KBM-7 (cell line): ENCODE measurements at places on chromosomes 1 and 21.

- peak; percentile 3 for DNase-seq
Measured at GRCh38 chr1:205858141-205858961, 8.4 kb upstream of the PM20D1 start.

GRCh38 chr1:65177457-65177856 is 29.5 kb downstream of the AK4 start:
- no peak for DNase-seq

DNA sequence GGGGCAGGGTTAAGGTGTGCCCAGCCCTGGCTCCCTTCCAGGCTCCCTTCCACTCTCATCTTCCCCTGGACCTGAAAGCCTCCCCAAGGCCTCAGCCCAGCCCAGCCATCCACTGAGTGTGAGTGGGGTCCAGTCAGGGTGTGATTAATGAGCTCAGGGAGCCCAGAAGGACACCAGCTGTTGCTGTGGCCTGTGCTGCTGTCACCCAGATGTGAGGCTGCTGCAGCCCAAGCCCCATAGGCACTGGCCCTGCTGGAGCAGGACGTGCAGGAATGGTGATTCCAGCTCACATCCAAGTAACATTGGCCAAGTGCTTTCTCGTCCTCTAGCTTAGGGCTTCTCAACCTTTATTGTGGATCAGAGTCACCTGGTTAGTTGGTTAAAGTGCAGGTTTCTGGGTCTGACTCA is 77.6 kb downstream of the EPHB2 start:
- no peak for DNase-seq

DNA sequence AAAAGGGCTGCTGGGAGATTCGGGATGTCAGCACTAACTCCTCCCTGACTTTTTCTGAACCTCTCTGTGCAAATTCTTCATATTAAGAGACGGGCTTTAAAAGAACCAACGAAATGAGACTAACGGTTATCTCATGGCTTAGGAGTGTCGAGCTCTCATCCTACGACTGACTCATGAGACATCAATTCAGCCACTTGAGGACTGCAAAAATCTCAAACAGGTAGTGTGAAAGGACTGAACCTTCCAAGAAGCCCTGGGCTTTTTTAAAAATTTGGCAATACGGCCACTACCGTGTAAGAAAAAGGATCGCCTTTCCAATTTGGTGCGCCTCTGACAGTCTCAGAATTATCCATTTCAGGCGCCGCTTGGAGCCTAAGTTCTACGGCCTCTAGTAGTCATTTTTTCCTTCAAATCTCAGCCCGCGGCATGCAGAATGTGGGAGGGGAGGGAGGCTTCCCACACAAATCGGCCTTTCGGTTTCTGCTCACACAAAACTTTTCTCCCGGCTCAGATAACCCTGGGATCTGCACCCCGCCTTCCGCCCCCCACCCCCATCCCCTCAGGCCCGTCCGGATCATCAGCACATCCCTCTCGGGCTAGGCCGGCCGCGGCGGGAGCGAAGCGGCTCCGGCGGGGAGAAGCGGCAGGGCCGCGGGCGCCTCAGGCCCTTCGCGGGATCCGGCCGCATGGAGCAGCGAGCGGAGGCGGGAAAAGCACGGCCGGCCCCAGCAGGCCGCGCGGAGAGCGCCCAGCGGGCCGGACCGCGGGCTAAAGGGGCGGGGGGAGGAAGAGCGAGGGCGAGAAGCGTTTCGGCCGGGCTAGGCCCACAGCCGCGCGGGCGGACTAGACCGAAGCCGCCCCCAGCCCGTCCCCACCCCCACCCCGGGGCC is 618 bp downstream of the HNRNPR start:
- peak; percentile 45 for DNase-seq

DNA sequence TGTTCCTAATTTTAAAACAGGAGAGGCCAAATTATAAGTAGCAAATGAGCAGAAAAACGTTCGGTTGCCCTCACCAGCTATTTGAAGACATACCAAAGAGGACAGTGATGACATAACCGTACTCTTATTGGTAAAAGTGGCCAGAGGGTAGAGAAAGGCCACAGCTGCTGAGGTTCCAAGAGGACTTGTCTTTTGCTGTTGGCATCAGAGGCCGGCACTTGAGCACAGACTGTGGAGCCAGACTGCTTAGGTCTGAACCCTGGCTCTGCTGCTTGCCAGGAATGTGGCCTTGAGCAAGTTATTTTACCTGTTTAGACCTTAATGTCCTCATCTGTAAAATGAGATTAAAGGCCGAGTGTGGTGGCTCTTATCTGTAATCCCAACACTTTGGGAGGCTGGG is 14.9 kb downstream of the ETV3L start:
- DNase-seq, result no peak

DNA sequence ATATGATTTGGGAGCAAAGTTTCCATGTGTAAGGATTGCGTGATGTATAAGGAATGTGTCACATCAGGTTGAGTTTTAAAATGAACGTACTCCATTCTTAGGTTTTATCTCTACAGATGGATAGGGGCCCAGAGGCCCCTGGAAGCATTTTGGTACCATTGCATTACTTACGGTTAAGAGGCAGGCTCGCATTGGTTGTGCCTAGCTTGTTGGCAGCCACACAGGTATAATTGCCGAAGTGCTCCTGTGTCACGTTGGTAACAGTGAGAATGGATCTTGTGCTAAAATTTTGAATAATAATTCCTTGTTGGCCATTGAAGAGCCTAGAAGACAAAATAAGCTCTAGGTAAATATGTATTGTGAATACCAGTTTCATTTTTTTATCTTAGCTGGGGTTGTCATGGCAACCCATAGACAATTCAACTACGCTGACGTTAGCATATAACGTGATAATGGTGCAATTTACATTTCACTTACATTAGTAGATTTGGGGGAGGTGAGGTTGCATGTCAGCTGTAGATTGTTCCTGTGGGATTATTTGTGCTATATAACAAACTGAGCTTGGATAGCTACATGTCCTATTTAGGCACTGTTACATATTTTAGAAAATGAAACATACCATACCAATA is 511.9 kb upstream of the ZRANB2 start:
- DNase-seq, result no peak

GRCh38 chr1:244730153-244730933 is 77.4 kb downstream of the DESI2 start:
- no peak for DNase-seq

DNA sequence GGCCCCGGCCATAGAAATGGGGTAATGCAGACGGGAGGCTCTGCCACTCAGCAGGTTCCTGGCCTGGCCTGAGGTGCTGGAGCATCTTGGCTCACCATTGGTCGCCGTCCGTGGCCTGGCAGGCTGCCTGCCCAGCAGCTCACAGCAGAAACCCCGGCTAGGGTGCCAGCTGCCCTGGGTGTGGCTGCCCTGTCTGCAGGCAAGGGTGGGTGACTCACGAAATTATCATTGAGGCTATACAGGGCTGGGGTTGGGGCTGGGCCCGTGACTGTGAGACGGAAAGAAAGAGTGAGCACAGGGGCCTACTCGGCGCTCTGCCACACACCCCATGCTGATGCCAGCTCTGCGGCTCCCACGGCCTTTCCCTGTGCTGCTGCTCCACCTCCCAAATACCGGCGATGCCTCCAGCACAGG is 8.0 kb upstream of the PKP1 start:
- no peak for DNase-seq

DNA sequence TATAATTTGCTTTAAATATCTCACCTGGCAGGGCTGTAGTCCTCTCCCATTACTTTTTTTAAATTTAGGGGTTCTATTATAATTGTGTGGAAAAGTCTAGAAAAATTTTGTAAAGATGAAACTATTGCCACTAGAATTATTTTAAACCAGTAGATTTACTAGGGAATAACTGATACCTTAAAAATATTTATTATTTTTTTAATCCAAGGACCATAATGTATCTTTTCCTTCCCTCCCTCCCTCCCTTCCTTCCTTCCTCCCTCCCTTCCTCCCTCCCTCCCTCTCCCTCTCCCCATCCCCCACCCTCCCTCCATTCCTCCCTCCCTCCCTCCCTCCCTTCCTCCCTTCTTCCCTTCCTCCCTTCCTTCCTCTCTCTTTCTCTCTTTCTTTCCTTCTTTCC is 90.5 kb downstream of the DNM3 start:
- no peak for DNase-seq

GRCh38 chr1:113124366-113124765 is 51.4 kb downstream of the LRIG2 start:
- DNase-seq, result no peak

GRCh38 chr1:185166106-185166505 is 9.1 kb downstream of the SWT1 start:
- DNase-seq, result peak; percentile 15

DNA sequence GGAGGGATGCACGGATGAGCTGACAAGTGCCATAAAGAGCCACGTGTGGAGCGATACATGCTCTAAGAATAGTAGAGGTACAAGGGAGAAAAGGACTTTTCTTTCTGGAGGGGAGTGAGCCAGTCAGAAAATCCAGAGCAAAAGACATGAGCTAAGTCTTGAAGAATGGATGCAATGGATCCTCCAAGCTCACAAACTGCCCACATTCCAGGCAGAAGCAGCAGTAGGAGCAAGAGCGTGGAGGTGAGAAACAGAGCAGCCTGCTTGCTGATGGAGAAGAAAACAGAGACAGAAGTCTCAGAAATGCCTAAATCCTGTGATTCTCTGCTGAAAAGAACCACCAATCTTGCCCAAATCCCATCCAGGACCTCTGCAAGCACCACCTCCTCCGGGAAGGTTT is 78.2 kb upstream of the RALGPS2 start:
- DNase-seq, result no peak

DNA sequence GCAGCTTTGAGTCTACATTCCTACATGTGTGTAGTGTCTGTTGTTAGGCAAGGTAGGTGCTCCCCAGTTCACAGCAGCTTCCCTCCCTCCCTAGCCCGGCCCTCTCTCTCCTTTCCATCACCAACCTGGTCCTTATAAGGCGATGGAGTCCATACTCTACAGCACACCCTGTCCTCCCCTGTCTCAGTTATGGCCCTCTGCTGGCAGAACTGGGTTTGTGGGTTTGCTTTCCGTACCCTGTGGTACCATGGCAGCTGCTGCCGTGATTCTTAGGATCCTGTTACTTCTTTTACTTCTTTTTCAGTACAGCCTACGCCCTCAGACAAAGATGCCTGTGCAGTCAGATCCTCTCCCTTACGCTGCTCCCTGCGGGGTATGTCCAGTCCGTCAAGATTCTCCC is 31.7 kb downstream of the AK5 start:
- peak; percentile 53 for DNase-seq

GRCh38 chr1:59364037-59364436 is 67.1 kb downstream of the FGGY start:
- no peak for DNase-seq

DNA sequence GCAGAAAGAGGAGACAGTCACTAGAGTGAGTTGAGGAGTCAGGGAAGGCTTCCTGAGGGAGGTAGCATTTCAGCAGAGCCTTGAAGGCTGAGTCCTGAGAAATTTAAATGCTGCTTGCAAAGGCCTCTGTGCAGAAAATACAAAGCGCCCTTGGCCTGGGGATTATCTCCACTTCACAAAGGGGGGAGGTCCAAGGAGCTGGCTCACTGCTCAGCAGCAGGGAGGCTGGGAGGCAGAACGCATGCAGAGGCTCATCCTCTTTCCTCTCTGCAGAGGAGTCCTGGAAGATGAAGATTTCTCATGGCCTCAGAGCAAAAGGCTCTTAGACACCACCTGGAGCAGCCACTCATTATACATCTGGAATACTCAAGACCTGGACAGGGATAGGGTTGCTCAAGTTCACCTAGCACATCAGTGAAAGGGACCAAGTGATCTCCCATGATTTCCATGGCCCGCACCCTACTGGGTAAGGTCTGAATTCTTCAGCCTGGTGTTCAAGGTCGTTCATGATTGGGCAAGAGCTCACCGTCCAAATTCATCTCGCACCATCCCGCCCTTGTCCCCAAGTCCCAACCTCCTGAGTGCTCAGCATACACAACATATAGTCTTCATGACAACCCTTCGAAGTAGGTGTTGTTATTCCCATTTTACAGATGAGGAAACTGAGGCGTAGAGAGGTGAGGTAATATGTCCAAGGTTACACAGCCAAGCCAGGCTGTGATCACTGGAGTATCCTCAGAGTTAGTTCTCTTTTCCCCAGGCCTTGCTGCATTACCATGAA is 9.0 kb downstream of the SLC1A7 start:
- DNase-seq, result no peak

DNA sequence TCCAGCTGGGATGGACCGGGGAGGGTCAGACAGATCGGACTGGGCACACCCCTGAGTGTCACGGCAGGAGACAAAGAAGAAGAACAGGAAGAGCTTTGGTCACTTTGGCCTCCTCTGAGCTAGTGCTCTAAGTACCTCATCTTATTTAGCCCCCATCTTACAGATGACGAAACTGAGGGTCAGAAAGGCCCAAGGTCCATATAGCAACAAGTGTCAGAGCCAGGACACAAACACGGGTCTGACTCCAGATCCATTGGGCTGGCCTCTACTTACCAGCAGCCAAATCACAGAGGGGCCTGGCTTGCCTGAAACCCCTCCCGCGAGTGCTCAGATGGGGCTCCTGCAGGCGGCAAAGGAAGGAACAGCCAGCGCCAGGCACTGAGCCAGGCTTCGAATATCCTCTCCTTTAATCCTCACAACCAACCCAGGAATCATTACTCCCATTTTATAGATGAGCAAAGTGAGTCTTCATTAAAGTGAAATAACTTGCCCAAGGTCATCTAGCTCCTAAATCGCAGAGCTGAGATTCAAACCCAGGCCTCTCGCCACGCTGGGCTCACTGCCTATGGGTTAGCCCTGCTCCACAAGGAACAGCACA is 25.7 kb upstream of the SELENON start:
- peak; percentile 26 for DNase-seq

- no peak for DNase-seq
Measured at GRCh38 chr1:186476264-186477040, 15.5 kb upstream of the PDC start.

- DNase-seq, result no peak
Measured at GRCh38 chr21:45511661-45512431, 30.4 kb downstream of the SLC19A1 start.

- DNase-seq, result no peak
Measured at GRCh38 chr1:240414237-240414636, 197.7 kb downstream of the GREM2 start.

GRCh38 chr21:44865561-44866280 is 7.8 kb downstream of the PTTG1IP start:
- peak; percentile 62 for DNase-seq

GRCh38 chr21:26473471-26473870 is 99.6 kb downstream of the CYYR1 start:
- no peak for DNase-seq

GRCh38 chr1:53469373-53469772 is 10.2 kb downstream of the DMRTB1 start:
- DNase-seq, result no peak

- no peak for DNase-seq
Measured at GRCh38 chr1:217106231-217106901, 383.1 kb upstream of the ESRRG start.
